Activated CD4-positive, alpha-beta T cell treated with anti-CD3 and anti-CD28 coated beads for 48 hours (primary cell): ENCODE measurements at places on chromosomes 12 and 14.

DNA sequence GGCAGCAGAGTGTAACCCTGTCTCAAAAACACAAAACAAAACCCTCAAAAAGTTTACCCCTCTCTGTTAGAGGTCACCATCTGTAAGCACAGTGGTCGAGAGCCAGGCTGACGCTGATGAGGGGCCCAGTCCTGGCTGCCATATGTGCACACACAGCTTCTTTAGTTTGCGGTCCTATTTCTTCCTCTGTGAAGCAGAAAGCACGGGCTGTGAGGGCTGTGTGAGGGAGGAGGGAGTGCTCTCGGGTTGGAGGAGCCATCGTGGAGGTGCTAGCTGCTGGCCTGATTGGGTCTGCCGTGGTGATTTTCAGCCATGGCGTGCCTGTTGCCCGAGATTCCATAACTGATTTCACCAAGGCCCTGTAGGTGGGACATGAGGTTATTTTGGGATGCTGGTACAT lies 3.5 kb downstream of the ULK1 start:
- DNase-seq, result no peak

DNA sequence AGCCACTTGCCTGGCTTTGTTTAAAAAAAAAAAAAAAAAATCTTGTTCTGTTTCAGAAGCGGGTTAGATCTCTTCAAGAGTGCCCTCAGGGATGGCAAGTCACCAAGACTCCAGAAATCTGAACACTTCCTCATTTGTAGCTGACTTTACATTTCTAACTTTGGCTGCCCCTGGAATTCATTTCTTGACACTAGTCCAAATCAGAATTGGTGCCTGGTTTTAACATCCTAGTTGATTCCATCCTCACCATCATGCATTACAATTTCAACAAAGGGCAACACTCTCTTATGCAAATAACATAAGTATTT lies 295.5 kb downstream of the RMST start:
- DNase-seq, result no peak

DNA sequence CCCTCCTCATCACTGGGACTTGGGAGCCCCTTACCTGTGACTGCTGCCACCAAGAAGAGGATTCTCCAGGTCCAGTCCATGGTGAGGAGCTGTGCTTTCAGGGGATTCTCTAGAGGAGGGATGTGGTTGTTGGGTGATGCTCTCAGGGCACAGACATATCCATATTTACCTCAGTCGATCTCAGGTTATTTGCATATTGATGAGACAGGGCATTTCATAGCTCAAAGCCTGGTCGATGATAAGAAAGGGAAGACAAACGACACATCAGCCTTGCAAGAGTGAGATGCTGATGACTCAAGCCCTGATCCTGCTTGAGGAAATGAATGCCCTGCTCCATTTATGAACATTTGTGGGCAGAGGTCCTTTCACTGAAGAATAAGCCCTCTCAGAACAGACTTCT lies 981.0 kb downstream of the TMEM121 start:
- DNase-seq, result peak; percentile 28

DNA sequence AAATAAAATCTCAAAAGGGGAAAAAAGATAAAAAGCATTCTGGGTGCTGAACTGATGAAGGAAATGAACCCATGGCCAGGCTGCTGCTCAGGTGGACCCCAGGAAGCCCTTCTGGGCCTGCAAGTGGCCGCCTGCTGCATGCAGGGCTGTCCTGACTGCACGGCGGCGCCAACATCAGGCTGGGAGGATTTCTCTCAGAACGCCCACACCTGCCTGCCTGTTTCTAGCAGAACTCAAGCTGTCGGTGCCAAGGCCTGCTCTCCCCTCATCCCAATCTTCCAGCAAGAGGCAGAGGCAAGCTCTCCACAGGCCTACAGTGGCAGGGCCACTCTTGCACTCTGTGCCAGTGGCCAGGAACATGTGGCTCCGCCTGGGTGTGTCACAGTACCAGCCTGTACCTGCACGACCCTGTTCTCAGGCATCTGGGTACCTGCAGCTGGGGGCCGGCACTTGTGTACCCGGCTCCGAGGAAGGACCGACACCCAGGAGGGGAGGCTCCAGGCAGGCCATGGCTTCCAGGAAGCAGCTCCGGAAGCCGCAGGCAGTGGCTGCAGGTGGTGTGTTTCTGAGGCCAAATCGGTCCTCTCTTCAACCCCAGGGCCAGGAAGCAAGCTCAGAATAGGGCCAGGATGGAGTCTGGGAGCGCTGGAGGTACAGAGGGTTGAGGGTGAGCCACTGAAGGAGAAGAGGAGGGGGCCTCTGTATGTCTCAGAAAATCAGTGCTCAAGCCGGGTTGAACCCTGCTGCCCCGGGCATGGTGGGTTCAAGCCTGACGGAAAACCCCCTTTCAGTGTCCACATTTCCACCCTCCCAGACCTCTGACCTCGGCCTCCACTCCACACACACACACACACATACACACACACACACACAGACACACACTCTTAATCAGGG lies 2.5 kb upstream of the INF2 start:
- DNase-seq, result no peak

DNA sequence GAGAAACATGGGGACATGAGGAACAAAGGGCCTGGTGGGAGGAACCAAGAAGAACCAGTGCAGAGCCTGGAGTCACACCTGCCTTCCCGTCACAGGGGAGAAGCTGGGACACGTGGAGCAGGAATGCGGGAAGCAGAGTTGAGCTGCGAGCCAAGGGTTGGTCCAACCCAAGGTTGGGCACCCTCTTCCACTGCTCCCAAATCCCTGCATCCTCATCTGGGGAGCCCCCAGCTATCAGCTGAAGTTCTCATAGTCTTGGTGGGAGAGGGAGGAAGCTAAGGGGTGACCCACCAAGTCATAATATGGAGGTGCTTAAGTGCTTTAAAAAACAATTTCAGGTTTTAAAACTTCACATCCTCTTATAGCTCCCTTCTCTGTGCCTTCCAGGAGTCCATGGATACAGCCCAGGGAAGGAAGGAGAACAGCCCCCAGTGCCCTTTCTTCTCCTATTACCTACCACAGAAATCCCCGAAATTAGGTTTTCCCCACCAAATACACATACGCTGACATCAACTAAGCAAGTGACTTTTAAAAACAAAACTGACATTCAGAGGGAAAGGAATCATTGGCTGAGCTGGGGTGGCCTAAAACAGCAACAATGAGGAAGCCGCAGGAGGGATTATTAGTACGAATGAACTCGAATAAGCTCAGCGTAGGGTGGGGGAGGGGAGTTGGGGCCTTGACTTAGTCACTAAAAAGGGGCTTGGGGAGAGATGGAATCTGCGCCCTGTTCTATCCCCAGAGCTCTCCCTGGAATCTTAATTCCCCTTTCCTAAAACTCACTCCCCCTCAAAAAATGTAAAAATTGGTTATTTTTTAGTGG lies 4.5 kb downstream of the MYL6 start:
- no peak for DNase-seq

DNA sequence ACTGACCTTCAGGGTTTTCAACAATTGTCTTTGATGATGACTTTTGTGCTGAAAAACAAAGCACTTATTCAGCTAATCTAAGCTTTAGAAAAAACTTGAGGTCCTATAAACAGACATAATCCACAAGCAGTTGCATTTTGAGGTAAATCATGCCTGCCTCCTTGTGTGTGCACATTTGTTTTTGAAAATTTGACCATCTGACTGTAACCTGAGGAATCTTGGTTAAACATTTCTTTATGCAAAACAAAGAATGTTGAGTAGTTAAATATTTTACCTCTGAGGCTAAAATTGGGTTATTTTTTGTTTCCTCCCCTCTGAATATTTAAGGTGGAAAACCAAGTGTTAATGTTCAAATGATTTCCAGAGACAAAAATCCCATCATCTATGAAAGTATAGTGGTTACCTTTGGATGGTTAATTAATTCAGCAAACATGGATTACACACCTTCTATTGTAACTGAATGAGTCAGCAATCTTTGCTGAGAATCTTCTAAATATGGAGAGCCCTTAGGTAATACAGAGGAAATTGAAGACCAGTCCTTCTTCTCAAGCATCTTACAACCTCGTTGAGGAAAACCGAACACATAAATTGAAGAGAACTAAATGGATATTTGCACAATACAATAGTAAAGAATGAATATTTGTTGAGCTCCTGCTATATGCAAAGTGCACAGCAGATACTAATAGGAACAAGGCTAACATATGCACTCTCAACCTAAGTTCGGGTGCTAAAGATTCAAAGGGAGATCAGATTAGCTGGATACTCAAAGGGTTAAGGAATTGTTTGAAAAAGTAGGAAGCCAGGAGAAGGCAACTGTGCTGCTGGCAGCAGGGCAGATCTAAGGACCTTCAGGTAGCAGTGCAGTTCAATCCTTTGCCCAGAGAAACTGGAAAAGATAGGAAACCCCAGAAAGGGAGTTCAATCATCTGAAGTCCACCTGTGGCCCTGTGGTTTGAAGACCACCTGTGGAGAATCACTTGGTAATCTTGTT lies 115.2 kb downstream of the BMP4 start:
- no peak for DNase-seq

DNA sequence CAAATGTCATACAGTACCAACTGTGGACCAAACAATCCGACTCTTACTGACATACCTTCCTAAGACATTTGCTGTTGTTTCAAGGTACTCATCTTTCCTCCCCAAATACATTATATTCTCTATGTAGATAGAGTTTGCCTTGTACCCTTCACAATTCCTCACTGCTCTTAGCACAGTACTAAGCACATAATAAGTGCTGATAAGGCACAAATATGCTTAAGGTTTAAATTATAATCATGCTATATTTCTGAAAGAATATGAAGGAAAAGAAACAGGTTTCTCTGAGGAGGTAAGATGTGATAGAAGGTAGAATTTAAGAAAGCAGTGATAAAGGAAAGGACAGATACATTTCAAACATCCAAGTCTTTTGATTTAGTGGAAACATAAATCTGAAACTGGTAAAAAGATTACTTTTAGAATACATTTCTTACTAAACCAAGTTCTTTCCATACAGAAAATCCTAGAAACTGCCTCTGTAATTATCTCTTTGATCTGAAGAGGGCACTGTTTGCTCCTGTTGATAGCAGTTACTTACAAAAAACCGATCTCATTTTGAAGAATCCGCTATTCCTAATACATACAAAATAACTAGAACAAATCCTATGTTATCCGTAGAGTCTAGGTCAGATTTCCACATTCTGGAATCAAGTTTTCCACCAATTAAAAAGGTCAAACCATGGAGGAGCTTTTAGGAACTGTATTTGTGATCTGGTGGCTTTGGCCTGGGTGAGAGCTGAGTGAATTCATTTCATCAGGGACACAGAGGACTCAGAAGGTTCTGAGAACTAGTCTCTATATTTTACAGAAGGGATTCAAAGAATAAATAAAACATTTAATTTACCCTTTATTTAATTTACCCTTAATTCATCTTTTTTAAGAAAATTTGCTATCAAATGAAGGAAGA lies 311.9 kb downstream of the DAD1 start:
- no peak for DNase-seq

GRCh38 chr14:24251880-24252288 lies 9.5 kb upstream of the TINF2 start:
- DNase-seq, result no peak

DNA sequence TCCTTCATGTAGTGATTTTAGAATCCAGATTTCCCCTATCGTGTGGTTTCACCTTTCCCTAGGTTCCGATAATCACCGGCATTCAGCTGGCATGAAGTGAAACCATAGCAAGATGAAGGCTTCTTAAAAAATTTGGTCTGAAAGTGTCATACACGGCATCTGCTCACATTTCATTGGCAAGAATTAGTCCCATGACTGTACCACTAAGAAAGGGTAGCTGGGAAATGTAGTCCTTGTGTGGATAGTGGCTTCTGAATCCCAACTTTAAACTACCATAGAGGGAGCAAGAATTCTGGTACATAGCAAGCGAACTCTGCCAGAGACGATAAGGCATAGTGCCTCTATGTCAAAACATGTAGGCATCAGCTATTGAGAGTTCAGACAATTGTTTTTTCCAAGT lies 360.1 kb upstream of the TBX3 start:
- no peak for DNase-seq

DNA sequence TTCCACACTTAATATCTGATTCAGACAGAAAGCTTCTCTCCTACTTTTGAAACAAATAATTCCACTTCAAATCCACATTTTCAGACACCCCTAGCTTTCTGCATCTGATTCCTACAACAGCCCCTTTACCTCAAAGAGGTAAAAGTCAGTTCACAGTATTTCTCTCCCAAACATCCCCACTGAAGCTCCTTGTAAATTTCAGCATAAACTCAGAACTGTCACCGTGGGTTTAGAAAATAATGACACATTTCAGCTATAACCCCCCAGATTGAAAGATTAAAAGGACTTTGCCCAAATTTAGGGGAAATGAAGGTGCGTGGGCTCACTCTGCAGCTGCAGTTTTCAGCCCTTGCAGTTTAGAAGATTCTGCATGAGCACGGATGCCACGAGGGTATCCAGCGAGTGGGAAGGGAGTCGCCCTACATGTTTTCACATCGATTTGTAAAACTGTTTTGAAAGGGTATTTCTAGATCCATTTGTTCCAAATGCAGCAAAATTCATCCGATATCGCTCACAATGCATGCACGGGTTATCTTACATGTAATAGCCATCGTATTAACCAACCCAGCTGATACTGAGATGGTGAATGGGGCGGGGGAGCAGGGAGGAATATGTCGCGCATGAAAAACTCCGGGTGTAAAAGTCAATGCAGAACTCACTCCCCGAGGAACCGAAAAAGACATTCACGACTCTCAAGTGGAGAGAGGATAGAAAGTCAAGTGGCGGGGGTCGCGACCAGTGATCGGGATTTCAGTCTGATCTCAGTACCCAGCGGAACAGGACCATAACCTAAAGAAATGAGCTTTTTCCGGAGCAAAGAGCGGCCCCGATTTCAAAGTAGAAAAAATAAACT lies 5.0 kb upstream of the CCND2 start:
- DNase-seq, result peak; percentile 62

DNA sequence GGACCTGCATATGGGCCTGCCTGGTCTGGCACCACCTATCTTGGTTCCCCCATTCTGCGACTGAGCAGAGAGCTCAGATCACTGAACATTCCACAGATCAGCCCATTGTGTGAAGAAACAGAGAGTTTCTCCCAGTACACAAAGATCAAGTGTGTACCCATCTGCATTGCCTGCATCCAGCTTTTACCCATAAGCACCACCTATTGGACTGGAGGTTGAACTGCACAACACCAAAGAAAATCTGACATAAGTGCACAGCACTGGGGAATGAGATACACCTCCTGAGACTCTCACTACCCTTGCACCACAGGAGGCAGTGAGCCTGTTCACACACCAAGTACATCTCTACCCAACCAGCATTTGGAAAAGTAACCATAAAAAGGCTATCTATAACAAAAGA lies 362.6 kb upstream of the CLEC14A start:
- no peak for DNase-seq

GRCh38 chr14:65150898-65151608 lies 48.7 kb upstream of the MAX start:
- DNase-seq, result no peak

DNA sequence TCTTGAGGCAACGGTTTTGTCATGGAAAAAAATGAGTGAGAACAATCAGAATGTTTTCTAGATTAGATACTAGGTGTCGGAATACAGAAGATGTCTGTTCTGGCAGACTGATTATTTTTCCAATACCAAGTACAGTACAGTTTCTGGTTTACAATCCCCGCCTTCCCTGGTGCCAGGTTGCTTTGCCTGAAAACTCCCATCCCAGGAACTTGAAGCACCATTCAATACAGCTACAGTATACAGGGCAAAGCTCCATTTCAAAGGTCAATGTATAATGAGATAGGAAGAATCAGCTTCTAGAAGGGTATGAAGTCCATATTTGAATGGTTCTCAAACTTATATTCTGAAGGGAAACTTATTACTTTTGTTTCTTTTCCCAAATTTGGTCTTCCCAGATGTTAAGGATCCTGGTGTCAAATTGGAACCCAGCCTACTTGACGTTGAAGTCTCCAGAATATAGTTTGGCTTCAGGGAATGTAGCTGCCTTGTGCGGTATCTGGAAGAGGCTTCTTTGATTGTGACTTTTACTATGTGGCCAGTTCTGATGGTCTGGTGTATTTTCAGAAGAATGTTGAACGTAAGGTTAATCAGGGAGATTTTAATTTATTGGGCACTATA lies 238.0 kb upstream of the ATP2B1 start:
- DNase-seq, result no peak
